CD4-positive, alpha-beta T cell treated with Interleukin-12 subunit alpha and Interleukin-12 subunit beta, for 1 hour (primary cell): ENCODE measurements at places on chromosomes 3 and 15.

DNA sequence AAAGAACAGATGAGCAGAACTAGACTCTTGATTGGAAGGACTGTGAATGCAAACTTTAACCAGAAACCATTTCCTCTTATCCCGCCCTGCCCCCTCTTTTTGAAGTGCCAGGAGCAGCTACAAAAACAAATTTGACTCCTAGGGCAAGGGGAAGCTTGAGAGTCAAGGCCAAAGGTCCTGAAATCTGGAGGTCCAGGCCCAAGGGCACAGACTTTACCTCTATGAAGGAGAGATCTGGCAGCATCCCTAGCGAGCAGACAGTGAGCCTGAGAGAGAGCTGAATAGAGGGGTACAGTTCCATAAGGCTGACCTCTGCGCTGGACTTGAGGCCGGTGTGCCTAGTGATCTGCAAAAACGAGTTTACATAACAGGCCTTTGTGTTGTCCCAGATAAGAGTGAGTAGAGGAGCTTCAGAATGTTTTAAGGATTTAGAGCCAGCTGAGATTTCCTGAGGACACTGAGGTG, 5.1 kb downstream of the RAB43 start:
- peak; percentile 20 for DNase-seq

GRCh38 chr3:70861855-70862254, 549.4 kb upstream of the MDFIC2 start:
- no peak for DNase-seq

DNA sequence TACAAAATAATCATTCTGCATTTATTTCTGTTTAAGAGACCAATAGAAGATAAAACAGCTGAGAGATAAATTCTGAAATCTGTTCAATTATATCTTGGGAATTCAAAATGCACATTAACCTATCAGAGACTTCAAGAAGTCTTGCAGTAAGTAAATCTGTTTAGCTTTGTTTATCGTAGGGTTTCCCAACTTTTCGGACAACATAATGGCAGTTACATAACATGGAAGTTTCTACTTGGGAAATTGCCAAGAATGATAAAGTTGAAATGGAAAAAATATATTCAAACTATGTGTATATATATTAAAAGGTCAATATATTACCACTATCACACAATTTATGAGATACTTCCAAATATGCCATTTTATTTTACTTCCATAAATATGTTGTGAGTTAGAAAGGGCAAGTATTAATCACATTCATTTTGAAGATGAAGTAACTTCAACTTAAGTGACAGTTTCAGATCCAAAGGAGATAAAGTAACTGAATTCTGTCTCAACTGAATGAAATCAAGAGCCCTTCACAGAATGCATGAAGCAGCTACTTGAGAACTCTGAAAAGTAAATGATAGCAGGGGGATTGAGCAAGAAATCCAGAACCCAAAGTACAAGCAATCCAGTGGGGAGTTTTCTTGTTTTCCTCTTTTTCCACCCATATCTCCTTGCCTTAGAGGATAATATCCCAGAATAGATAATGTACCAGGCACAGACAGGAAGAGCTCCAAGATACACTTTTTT, 108.8 kb downstream of the PLOD2 start:
- DNase-seq: no peak

GRCh38 chr15:68704496-68705021, 116.1 kb downstream of the ANP32A start:
- DNase-seq: no peak

DNA sequence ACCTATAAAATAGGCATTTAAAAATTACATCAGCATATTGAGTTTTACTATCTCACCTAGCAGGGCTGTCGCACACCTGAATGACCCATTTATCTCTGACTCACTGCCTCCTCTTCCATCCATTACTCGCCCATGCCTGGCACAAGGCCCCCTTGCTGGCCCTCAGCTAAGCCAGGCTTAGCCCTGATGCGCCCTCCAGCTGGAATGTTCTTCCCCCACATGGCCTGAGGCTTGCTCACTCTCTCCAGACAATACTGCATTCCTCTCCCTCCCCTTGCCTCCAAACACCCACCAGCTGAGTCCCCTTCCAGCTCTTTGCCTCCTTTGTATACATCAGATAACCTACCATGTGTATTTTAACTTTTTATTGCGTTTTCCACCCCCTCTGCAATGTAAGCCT, 7.2 kb downstream of the SH3BP5 start:
- DNase-seq: no peak

DNA sequence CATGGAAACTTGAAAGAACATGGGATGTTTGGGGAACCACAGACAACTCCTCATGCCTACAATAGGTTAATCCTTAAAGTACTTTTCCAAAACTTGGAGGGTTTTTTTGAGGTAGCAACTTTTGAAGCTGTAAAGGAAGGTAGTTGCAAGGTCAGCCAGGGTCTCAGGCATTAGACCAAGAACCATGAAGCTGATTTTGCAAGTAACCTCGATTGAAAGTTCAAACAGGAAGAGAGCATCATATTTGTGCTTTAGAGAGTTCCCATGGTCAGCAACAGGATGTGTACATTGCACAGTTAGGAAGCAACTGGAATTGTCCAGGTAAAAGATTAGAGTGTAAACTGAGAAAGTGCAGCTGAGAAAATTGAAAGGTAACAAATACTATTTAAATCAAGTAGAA, 199.8 kb upstream of the NR2F2 start:
- no peak for DNase-seq

- no peak for DNase-seq
Measured at GRCh38 chr3:46763178-46763577, 45.5 kb upstream of the PRSS50 start.

DNA sequence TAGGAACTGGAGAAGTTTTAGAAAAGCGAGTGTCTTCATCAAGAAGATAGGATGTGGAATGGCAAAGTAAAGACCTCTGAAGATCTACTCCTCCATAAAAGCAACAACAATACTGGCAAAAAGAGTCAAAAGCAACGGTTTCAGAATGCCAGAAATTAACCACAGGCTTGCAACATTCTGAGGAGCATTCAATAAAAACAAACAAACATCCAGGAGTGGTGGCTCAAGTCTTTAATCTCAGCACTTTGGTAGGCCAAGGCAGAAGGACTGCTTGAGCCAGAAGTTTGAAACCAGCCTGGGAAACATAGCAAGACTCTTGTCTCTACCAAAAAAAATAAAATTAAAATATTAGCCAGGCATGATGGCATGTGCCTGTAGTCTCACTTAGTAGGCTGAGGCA, 143.2 kb upstream of the HACD2 start:
- no peak for DNase-seq

DNA sequence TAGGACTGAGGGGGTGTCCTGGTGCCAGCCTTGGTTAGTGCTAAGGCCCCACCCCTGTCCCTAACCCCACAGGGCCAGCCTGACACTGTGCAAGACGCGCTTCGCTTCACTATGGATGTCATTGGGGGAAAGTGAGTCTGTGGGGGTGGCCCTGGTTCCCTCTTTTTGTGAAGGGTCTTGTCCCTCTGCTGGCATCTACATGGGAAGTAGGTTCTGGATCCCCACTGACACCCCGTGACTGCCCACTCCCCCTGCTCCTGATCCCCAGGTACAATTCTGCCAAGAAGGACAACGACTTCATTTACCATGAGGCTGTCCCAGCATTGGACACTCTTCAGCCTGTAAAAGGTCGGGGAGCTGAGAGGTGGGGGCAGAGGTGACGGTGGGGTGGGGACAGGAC, 26.4 kb downstream of the PTPN23 start:
- no peak for DNase-seq

GRCh38 chr3:107806021-107806420, 283.3 kb downstream of the BBX start:
- DNase-seq: no peak
